ENCODE measurements at places on chromosomes 6 and 20.

- DNase-seq: no peak
Observed at GRCh38 chr6:143540192-143540591, 28.7 kb upstream of the FUCA2 start.

- peak; percentile 37 for DNase-seq
Observed at GRCh38 chr6:145735356-145736165, at the start of gene EPM2A. Gene EPM2A, minus strand, starts transcription at chr6:145735520. Its CDS starts 22 bp downstream, at chr6:145735498.

DNA sequence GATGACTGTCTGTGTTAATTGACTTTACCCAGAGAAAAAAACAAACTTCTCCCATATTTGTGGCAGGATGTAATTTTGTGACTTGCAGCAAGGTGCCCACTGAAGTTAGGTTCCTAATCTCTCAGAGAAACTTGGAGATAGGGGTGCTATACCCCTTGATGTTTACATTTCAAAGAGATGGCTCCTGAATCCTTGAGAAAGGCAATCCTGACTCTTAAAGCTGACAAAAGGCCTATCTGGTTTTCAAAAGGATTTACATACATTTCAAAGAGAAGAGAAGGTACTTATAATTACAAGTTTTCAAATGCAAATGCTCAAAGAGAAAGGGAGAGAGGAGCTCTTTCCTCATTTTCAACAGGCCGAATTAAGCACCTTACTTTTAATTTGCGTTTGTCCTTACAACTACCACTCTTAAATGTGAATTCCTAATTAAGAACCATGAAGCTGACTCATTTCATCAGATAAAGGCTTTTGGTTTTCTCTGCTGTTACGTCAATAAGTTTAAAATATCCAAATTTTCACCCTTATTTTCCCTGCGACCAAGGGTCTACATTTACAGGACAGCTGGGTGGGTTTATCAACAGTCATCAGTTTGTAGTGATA is 711.8 kb upstream of the MAP3K7 start:
- no peak for DNase-seq

- no peak for DNase-seq
Observed at GRCh38 chr20:19758501-19759331, 658 bp downstream of the RIN2 start.

GRCh38 chr6:44897316-44897715 is 430.8 kb upstream of the RUNX2 start:
- no peak for DNase-seq

DNA sequence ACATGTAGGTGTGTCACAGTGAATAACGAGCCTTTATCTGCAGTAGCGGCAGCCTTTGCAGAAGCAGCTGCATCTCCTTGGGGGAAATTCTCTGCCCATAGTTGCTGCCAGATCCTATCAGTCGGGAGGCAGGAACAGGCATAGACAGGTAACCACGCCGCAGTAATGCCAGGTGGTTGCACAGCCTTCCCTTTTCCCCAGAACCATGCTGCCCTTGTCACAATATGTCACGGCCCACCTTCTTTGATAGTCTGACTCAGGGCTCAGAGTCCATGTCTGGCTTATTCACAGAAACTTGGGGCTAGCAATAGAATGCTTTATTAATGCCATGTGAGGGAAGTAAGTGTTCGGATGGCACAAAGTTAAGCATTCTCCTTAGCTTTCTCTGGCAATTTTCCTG is 76.6 kb downstream of the F13A1 start:
- no peak for DNase-seq

- DNase-seq: no peak
Observed at GRCh38 chr6:47674673-47675072, 23.7 kb upstream of the ADGRF4 start.

GRCh38 chr6:2165286-2165685 is 80.1 kb downstream of the GMDS start:
- no peak for DNase-seq

GRCh38 chr20:46132705-46133120 is 14.6 kb downstream of the CD40 start:
- DNase-seq: peak; percentile 62

DNA sequence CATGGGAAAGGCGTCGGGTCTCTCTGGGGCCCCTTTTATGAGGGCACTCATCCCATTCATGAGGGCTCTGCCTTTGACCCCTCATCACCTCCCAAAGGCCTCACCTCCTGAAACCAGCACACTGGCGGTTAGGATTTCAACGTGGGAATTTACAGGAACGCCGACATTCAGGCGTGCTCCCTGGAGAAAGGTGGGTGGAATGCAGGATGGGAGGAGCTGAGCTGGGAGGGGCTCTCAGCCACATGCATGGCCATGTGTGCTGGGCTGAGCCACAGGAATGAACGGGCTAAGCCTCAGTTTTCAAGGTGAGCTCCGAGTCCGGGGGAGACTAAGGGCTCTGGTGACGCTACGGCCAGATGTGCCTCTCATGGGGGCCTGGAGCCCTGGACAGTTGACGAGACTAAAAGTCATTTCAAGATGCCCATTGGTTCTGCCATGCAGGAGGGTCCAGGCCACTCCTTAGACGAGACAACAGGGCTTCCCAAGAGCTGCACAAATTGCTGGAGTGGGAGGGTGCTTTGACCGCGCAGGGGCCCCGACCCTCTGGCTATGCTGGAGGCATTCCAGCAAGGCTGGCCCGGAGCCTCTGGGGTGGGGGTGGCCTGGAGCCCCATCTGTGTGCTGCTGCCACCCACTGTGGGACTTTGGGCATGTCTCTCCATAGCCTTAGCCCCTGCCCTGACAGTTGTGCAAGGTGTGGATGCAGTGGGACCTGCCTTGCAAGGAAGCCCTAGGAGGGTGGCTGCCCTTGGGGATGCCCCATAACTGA is 3.8 kb upstream of the ARFGAP1 start:
- DNase-seq: no peak
